Colonic mucosa (tissue), 4 donors: ENCODE measurements at places on chromosomes 3 and 15. TPM values are rescaled to one million over a fixed set of nuclear protein-coding genes. Genes with fewer than 3 reads are reported as not detected.

The ADAMTSL3 gene
- 4.8 TPM for total RNA-seq

The FEZF2 gene
- not detected for total RNA-seq

GRCh38 chr15:85782064-85782463 lies 12.7 kb downstream of the KLHL25 start:
- H3K4me1 ChIP-seq, result peaks cover 13% of the 10 kb centered on the region
- H3K27ac ChIP-seq, result no peak overlapping the region

DNA sequence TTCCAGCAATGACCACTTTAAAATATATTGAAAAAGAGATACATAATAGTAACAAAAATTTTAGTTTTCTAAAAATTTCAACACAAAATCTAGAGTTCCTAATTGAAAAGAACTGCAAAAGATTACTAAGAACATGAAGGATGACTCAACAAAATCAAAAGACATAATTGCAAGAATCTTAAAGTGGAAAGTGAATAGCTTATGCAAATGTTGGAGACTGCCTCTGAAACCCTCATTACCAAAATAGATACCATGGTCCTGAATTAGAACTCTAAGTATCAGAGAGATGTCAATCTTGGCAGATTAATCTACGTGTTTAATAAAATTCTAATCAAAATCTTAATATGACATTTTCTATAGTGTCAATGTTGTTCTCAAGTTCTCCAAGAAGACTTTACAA lies 60.7 kb upstream of the SGO1 start:
- DNase-seq, result no peak
- no peaks in the 10 kb centered on the region for H3K36me3 ChIP-seq
- H3K27ac ChIP-seq, result no peak overlapping the region
- no peaks in the 10 kb centered on the region for H3K4me1 ChIP-seq
- no peak overlapping the region for H3K4me3 ChIP-seq

GRCh38 chr3:143578810-143579435 lies 269.3 kb downstream of the SLC9A9 start:
- no peak overlapping the region for H3K4me3 ChIP-seq
- no peaks in the 10 kb centered on the region for H3K27me3 ChIP-seq
- DNase-seq, result no peak

DNA sequence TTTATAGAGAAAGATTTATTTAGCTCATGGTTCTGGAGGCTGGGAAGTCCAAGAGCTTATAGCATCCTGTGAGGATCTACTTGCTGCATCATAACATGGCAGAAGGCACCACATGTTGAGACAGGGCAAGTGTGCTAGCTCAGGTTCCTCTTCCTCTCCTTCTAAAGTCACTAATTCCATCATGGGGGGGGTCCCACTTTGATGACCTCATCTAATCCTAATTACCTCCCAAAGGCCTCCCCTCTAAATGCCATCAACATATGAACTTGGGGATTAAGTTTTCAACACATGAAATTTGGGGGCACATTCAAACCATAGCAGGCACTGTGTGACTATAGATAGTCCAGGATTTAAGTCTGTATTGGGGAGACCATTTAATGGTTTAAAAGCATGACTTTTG lies 297.1 kb upstream of the ROPN1 start:
- no peaks in the 10 kb centered on the region for H3K36me3 ChIP-seq
- H3K27me3 ChIP-seq, result no peaks in the 10 kb centered on the region
- DNase-seq, result no peak
- no peak overlapping the region for H3K4me3 ChIP-seq
- no peak overlapping the region for H3K27ac ChIP-seq
- no peaks in the 10 kb centered on the region for H3K4me1 ChIP-seq

The TP63 gene
- not detected for total RNA-seq

The CD96 gene
- total RNA-seq, result 2.8 TPM

GRCh38 chr15:82950746-82951370 lies 1.7 kb downstream of the HOMER2 start:
- no peak for DNase-seq
- peaks cover 9% of the 10 kb centered on the region for H3K27me3 ChIP-seq
- no peaks in the 10 kb centered on the region for H3K4me1 ChIP-seq
- no peak overlapping the region for H3K4me3 ChIP-seq
- H3K27ac ChIP-seq, result no peak overlapping the region
- no peaks in the 10 kb centered on the region for H3K36me3 ChIP-seq

The WWTR1 gene
- total RNA-seq, result 6.8 TPM

DNA sequence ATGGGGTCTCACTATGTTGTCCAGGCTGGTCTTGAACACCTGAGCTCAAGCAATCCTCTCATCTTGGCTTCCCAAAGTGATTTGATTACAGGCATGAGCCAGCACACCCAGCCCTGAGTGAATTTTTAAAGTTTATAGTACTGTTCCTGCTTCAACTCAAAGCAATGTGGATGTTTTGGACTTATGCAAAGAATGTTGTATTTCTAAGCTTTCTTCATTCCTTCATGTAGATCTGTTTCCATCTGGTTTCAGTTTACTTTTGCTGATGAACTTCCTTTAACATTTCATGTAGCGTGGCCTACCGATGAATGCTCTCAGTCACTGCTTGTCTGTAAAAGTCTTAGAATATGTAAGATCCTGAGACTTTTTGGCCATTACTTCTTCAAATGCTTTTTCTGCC lies 23.2 kb downstream of the NRG4 start:
- no peak overlapping the region for H3K27ac ChIP-seq
- DNase-seq, result no peak
- H3K4me3 ChIP-seq, result no peak overlapping the region
- no peaks in the 10 kb centered on the region for H3K27me3 ChIP-seq
- no peaks in the 10 kb centered on the region for H3K36me3 ChIP-seq
- H3K4me1 ChIP-seq, result no peaks in the 10 kb centered on the region

DNA sequence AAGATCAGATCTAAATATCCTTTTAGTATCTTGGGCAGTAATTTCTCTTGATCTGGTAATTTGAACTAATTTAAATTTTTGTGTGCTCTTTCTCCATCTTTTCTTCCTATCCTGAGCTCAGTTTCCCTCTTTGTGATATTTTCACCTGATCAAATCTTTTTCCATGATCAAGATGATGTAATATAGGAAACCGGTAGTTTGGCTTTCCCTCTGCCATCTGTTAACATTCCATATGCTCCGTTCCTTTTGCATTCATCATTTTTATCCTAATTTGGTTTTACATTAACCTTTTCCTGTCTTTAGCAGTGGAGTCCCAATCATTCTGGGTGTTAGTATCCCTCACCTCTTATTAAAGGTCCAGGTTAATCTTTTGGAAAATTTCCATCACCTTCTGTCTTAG lies 5.9 kb upstream of the ABHD6 start:
- no peaks in the 10 kb centered on the region for H3K27me3 ChIP-seq
- H3K27ac ChIP-seq, result no peak overlapping the region
- DNase-seq, result no peak
- H3K4me3 ChIP-seq, result no peak overlapping the region

DNA sequence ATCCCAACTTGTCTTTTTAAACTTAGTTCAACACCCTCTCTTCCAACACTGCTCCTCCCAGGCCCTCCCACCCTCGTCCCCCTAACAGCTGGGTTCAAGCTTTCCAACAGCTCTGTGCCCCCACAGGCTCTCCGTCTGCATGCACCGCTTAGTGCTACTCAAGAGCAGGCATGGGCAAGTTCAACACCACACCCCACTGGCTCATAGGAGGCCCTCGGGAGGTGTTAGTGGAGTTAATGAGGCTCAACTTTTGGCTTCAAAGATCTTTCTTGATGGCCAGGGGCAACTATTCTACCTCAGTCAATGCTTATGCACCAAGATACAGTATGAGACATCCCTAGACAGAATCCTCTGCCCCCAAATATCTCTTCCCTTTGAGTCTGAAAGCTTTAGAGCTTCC lies 114.4 kb downstream of the ANP32A start:
- no peak overlapping the region for H3K4me3 ChIP-seq
- no peaks in the 10 kb centered on the region for H3K36me3 ChIP-seq
- no peaks in the 10 kb centered on the region for H3K27me3 ChIP-seq
- H3K27ac ChIP-seq, result no peak overlapping the region
- no peaks in the 10 kb centered on the region for H3K4me1 ChIP-seq
